ENCODE measurements at places on chromosomes 2 and 18.

DNA sequence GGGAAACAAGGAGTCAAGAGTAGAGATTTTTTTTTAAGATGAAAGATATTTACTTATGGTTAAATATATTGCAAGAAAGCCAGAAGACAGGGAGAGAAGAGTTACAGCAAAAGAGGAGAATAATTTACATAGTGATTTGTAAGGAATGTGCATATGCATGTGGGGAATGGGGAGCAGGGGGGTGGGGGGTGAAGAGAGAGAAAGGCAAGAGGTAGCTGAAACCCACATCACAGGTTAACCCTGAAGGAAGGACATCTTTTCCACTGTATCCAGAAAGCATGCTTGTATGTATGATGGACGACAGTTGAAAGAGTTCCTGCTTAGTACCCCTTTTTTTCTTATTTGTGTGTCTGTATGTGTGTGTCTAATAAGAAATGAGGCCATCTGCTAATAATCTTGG, 371.9 kb downstream of the RAD51AP2 start:
- DNase-seq, result no peak

DNA sequence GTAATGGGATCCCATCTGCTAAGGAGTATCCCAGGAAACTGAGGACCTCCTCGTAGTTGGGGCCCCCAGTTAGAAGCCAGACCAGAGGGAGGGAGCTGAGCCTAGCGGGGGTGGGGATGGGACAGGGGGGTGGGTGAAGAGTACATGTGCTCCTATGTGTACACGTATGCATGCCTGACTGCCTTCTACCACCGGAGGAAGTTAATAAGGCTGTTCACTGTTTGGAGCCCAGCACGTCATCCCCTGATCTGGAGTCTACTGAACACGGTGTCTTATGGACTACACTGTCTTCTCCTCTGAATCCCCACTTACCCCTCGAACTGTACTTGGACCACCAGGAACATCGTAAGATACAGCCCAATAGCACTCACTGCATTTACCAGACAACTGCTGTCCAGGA, 68.5 kb downstream of the SFXN5 start:
- DNase-seq, result no peak

- no peak for DNase-seq
Measured at GRCh38 chr18:13621886-13622619, 104.3 kb downstream of the FAM210A start.

- DNase-seq, result no peak
Measured at GRCh38 chr18:59029663-59030429, 109.8 kb upstream of the SEC11C start.

- no peak for DNase-seq
Measured at GRCh38 chr2:144515099-144515695, 4.7 kb downstream of the ZEB2 start.

DNA sequence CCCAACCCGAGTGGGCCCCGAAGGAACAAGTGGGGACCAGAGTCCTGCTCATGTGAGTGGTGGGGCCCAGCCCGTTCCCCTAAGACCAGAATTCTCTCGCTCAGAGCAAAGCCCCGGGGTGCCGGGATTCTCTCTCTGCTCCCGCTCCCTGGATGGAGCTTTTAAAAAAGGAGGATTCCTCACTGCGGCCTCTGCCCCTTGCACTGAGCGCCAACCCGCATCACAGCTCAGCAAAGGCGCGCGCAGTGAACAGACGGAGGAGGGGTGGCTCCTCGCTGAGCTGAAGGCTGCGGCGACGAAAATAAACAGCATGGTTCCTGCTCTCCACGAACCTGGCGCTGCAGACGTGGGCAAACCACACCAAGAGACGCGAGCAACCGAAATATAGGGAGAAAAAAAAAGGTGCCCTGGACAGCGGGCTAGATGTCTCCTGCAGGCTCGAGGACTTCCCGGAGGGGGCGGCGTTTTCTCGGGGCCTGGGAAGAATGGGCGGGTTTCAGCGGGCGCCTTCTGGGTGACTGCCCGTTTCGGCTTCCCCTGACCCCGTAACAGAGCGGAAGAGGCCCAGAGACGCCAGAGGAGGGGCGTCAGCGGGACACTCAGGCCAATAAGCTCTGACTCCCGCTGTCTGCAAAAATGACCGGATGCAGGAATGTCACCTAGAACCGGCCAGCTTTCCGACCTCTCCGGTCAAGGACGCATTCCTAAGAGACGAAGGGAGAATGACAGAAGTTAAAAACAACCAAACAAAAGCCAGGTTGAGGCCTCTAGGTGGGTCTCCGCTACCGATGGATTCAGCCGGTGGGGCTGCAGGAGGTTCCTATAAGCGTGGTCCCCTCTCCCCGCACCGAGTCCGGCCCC, 819 bp upstream of the KLF11 start:
- peak; percentile 36 for DNase-seq

- DNase-seq, result no peak
Measured at GRCh38 chr2:217353591-217353990, 493.7 kb upstream of the TNP1 start.

DNA sequence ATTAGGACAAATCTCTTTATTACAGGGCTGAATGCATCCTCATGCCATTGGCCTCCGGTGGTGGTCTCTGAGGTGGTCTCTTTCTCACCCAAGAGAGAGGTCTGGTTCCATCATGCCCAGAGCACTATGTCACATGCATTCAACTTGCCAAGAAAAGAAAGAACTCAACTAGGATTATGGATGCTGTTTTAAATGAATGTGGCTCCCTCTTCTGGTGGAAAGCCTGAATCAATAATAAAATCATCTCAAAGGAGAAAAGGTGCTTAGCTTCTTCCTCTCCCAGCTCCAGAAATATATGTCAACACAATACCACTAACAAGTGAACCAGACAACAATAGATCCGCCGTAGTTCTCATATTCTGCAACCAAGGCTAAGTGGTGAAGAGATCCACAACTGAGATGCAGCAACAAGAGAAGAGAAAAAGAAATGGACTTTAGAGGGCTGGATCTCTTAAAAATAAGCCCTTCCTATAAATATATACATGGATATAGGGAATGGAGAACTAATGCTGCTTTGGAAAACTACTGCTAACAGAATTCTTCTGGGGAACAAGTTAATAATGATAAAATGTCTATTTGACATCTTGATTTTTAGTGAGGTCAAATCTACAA, 396.8 kb downstream of the NCKAP5 start:
- peak; percentile 2 for DNase-seq

DNA sequence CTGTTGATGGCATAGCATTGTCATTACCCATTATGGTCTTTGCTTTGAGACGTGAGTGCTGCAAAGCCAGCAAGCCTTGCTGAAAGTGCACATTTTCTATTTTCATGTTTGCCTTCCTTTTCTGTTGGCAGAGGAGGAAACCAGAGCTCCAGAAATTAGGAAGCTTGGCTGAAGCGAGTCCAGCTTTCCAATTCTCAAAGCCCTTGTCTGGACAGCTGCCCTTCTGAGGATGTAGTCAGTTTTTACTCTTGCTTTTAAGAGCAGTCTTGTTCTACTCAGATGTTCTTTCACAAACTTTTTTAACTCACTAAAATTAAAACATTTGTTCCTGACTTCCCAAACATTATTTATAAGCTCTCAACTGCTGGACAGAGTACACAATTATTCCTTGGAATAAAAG, 93.8 kb downstream of the ICOS start:
- DNase-seq, result no peak

DNA sequence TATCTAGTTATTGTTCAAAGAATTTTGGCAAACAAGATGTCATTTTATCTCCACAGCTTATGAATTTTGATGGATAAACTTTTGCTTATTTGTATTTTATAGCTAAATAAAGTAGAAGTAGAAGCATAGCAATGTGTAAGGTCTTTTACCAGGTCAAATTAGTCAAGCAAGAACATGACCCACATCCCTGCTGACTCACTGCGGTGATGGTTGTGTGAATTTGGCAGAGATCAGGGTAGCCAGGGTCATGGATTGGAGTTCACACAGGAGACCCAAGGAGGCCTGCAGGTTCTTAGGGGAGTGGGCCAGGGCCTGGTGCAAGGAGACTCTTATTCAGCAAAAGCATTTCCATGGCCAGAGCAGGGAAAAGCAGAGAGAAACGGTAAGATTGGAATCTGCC, 18.7 kb downstream of the SP140 start:
- DNase-seq, result no peak

DNA sequence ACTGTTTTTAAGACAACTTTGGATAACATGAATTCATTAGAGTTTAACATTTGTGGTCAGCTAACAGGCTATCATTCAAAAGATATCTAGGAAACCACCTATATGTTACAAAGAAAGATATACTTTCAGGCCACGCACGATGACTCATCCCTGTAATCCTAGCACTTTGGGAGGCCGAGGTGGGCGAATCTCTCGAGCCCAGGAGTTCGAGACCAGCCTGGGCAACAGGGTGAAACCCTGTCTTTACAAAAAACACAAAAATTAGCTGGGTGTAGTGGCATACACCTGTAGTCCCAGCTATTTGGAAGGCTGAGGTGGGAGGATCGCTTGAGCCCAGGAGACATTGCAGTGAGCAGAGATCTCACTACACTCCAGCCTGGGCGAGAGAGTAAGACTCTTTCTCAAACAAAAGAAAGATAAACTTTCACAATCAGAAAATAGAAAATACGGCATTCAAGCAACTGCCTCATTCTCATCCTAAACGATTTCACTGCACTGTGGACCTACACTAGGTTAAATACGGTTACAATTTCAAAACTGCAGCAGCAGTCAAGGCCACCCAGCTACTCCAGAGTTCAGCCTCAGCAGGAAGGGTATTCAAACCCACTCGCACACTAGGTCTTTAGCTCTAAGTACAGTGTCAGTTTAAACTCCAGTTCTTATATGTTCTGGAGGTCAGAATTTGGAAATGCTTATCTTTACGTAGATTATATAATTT, 250.0 kb upstream of the SLC39A10 start:
- DNase-seq, result no peak

- DNase-seq, result no peak
Measured at GRCh38 chr2:191638802-191639172, 39.1 kb upstream of the NABP1 start.

- peak; percentile 77 for DNase-seq
Measured at GRCh38 chr18:2963048-2963447, 49.9 kb downstream of the LPIN2 start.

Measured in CD4-positive, alpha-beta T cell treated with Interleukin-17A for 1 hour (primary cell).